ENCODE measurements at places on chromosomes 6 and 20.

DNA sequence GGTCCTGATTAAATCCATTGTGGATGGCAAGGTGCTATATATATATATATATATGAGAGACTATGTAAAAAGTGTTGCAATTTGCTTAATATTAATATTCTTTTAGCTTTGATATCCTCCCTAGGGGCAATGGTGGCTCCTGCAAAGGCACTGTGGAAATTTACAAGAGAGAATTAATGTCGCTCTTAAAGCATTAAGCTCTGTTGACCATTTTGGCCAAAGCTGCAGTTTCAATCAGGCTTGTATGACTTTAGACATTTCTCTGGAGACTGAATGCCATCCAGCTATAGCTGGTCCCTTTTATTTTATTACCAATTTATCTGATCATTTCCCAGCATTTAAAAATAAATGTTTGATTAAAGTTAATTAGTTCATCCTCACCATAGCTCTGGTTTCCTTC, 155.3 kb downstream of the JARID2 start:
- no peak for DNase-seq

- DNase-seq: no peak
Measured at GRCh38 chr20:64100566-64100888, 6.8 kb downstream of the NPBWR2 start.

- DNase-seq: no peak
Measured at GRCh38 chr6:75370011-75370410, 85.4 kb upstream of the TMEM30A start.

GRCh38 chr6:168690271-168690670, 249.3 kb downstream of the SMOC2 start:
- no peak for DNase-seq

- no peak for DNase-seq
Measured at GRCh38 chr20:56259948-56260347, 11.4 kb downstream of the MC3R start.

GRCh38 chr6:32168350-32168749, 4.0 kb downstream of the EGFL8 start:
- no peak for DNase-seq

DNA sequence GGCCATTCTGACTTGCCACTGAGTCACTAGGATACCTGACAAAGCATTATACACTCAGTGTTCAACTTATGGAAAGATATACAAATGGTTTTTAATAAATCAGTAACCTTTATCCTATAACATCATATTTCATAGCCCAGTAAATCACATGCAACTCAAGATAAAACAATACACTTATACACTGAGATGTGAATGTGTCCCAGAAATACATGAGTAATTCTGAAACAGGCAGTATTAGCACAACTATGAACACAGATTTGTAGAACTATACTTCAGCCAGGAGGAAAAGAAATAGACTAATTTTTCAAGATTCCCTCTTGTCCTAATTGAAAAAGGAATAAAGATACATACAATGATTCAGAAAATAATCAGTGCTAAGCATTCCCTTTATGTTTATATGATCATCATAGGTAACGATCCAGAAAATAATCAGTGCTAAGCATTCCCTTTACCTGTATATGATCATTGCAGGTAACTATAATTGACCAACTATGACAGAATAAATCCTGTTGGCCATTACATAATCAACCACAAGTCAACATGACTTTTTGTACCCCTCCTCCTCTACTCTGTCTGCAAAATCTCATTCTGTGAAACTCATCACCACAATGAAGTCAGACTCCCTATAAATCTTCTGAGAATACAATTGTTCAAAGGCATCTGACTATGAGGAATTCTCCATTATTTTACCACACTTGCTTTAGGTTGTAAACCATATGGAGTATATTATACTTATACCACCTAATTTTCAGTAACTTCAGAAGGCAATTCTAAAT, 30.3 kb downstream of the HACE1 start:
- DNase-seq: no peak

GRCh38 chr20:19074828-19075516, 137.5 kb upstream of the SLC24A3 start:
- DNase-seq: no peak

DNA sequence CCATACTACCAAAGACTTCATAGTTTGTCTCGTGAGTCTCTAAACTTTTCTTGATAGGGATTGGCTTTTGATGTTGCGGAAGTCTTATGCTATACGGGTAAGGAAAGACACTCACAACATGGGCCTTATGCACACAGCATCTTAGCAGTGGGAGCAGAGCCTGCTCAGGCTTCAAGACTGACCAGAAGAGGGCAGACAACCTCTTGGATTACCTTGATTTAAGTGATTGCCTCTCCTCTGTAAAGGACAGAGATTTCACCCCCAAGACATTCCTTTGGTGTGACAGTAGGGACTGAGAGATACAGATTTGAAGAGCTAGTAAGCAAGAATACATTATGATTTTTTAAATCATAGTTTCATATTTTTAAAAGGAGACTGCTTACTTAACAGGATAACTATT, 71.0 kb upstream of the SAMD3 start:
- no peak for DNase-seq

GRCh38 chr20:11219192-11219591, 545.4 kb upstream of the JAG1 start:
- no peak for DNase-seq
